ENCODE measurements at places on chromosomes 11 and 22.

DNA sequence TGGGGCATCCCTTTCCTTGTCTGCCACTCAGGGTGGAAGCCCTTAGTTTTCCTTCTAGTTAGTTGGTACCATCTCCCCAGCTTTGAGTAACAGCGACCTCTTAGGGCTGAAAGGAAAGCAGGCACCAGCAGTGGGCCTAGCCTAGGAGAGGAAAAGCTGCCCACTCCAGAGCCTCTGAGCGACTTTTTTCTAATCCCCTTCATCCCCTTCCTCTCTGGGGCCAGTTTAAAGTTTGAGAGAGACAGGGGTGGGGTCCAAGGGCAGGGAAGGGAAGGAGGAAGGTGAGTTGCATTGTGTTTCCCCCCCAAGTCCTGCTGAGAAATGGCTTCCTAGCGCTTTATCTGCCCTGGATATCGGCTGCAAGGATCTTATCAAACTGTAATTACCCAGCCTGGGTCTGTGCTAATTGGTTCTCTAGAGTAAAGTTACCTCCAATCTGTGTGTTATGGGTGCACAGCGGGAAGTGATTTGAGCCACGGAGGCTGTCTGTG lies 573.9 kb upstream of the CADM1 start:
- no peak for DNase-seq

GRCh38 chr11:65549096-65549495 lies 9.1 kb downstream of the LTBP3 start:
- DNase-seq, result no peak

DNA sequence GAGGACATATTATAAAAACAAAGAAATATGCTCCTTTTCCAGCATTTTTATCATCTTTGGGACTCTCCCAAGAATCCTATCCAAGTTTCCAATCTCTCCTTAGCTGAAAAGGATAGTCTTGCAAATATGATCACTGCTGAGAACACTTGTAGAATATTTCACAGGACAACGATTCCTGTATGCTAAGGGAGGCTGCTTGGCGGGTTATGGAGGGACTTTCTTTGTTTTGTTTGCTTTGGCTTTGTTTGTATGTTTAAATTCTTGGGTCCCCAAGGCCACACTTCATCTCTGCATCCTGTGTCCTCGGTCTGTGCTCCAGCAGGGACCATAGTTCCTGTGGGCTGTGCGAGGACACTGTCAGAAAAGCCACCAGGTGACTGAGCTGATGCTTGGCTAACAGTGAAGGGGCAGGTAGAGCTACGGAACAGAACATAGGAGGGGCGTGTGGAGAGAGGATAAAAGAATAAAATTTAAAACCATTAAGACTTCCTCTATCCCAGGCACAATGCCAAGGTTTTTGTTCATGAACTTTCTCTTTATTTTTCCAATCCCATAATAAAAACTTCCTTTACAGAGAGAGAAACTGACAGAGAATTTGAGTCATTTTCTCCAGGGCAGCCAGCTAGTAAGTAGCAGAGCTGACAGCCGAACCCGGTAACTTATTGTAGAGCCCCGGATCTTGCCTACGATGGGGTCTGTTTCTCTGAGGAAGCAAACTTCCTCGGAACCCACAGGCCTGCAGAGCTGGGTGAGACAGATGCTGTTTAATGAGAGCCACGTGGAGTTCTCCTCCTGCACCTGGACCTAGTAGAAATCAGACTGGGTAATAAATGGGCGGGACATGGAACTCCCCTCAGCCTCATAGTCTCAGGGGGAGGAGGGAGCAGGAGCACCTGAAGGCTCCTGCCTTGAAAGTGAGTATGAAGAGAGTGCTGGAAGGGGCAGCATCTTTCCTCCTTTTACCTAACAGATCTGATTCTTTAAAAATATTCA lies at the start of gene IZUMO1R:
Gene IZUMO1R, plus strand, starts transcription at position 615 of the 993 bp plus-strand sequence. CDS start 1,057 bp downstream, outside the sequence.
- no peak for DNase-seq

- no peak for DNase-seq
These were observed 357.5 kb downstream of the TENM4 start for GRCh38 chr11:79083352-79083751.

- DNase-seq, result no peak
These were observed 81.9 kb downstream of the UVRAG start for GRCh38 chr11:75896843-75897419.

DNA sequence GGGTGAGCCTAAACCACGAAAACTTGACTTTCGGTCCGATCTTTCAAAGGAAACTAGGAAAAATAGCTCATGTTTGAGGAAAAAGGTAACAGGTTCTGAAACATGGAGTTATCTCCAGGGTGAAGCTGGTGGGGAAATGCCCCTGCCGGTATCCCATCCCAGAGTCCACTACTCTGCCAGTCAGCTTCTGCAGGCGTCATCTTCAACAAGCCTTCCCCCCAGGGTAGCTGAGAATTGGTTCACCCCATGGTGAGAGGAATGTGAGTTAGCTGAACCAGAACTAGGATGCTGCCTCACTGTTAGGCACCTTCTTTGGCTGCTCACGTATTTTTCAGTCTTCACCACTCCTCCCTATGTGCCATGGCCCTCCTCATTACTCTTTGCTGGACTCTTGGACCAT lies 1.1 kb downstream of the GVQW3 start:
- no peak for DNase-seq

DNA sequence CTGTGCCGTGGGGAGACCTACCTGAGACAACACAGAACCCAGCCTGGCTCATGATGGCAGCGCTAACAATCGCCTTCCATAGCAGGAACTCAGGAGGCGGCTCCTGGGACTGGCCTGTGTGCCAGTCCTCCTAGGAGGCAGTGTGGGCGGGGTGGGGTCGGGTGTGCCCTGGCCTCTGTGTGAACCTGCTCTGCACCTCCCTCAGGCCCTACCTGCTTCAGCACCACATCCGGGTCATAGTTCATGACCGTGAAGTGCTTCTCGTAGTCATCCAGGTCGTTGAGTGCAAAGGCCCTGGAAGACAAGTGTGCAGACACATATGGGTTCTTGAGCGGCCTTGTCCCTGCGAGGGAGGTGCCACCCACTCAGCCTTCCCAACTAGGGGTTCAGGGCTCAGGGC lies 15.3 kb downstream of the TTLL12 start:
- no peak for DNase-seq

- no peak for DNase-seq
These were observed 317.4 kb downstream of the C11orf87 start for GRCh38 chr11:109739379-109739778.

GRCh38 chr11:121688055-121688491 lies 235.3 kb upstream of the SORL1-AS1 start:
- DNase-seq, result peak; percentile 66

- DNase-seq, result peak; percentile 80
These were observed 1.0 kb upstream of the LRFN4 start for GRCh38 chr11:66855574-66856495.

DNA sequence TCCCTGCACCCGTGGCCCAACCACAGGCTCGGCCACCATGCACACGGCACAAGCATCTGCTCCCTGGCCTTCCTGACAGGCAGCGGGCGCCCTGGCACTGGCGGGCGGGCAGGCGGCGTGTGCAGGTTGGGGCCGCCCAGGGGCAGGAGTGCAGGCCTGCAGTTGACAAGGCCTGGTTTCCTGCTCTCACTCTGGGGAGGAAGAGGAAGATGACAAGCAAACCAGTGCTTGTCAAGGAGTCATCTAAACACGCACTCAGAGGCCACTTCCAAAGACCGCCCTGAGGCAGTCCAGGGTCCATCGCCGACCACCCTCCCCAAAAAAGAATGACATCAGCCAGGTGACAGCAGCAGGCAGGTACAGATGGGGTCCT lies 65.3 kb upstream of the LINC01488 start:
- DNase-seq, result no peak

DNA sequence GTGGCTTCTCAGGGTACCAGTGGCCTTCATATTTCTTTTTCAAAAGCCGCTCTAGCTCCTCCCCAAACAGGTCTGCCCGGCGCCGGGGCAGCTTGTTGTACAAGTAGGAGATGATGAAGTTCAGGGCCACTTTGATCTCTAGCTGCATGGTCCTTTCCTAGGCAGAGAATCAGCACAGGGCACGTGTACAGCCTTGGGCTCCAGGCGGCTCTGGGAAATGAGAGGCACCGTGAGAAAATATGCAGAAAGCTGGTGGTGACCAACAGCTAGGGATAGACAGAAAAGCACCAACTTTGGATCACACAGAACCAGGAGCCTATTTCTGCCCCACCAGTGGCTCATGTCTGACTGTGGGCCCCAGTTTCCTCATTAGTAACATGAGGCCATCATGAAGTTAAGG lies 9.4 kb downstream of the TOB2 start:
- no peak for DNase-seq

GRCh38 chr22:17514084-17514483 lies 49.2 kb upstream of the SLC25A18 start:
- no peak for DNase-seq

DNA sequence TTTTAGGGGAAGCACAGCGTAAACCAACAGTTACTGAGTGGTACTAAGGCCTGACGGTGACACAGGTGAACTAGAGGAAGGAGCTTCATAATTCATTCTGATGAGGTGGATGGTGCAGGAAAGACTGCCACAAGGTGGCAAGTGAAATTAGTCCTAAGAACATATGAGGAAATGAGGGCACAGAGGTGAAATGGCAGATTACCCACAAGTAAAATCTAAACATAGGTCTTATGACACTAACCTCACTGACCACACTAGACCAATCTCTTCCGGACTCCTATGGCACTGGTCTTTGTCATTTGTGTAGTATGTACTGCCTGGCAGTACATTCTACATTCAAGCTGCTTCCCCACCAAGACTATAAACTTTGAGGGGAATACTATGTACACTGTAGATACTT lies 20.2 kb downstream of the GAB2 start:
- no peak for DNase-seq

DNA sequence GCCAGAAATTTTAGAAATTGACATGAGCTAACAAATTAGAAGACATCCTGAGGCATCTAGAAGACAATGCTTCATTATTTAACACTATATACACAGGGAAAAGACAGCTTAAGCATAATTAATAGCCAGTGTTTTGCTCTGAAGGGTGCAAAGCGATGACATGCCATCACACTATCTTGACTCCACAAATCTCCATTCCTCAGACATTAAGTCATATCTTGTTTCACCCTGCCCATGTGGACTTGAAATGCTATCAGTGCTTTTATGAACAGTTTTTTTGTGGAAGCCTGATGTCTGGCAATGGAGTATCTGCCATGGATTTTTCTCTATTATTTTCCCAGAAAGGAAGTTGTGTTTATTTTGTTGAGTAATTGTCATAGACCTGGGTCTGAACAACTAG lies 2.3 kb downstream of the CARD18 start:
- no peak for DNase-seq

DNA sequence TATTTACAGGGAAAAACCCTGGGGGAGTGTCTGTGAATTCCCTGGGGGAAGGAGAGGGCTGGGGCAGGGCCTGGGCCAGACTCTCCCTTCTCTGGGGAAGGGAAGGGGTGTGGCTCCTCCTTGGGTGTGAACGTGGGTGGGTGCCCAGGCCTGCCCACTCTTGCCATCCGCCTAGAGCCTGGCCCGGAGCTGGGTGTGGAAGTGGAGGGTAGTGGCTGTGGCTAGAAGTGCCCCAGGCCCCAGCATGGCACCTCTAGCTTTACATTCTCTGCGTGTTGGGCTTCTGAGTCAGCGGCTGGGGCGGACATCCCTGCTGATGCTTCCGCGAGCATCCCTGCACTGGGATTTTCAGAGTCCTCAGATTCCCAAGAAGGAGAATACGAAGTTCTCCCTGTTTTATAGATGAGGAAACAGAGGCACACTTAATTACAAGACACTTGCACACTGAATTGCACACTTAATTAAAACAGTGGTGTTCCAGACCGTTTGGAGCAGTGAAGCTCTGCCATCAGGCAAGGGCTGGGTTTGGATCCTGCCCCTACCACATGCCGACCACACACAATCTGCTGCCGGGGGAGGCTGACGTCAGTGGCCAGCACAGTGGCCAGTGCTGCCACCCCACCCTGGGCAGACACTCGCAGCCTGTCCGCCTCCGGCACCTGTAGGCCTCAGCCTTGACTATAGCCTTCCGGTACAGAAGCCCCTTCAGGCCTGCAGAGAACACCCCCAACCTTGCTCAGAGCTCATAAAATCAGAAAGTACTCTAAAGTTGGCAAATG lies 7.6 kb downstream of the BAD start:
- no peak for DNase-seq

DNA sequence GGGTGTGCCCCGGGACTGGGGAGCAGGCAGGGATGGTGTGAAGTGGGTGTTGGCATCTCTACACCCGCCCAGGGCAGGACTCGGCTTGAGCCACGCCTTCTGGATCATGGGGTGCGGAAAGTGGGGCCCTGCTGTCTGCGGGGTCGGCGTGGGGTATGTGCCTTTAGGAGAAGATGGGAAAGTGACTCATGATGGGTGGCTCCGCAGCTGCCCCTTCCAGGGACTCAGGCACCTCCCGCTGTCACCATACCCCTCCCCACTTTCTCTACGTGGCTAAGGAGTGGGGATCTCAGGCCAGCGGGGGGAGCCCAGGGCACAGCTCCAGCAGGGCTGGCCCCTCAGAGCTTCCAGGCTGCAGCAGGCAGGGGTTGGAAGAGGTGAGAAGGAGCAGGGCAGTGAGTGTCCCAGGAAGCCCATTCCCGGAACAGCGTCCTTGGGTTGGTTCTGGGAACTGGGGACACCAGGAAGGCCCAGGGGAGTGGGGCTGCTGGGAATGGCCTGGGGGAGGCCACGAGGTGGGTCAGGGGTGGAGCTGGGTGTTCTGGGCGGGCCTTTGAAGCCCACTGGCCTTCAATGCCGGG lies 102.9 kb upstream of the FGF3 start:
- DNase-seq, result no peak

- no peak for DNase-seq
These were observed 18.8 kb upstream of the PRSS23 start for GRCh38 chr11:86781546-86781945.

- DNase-seq, result no peak
These were observed 441.6 kb downstream of the DYNC2H1 start for GRCh38 chr11:103550811-103551210.

DNA sequence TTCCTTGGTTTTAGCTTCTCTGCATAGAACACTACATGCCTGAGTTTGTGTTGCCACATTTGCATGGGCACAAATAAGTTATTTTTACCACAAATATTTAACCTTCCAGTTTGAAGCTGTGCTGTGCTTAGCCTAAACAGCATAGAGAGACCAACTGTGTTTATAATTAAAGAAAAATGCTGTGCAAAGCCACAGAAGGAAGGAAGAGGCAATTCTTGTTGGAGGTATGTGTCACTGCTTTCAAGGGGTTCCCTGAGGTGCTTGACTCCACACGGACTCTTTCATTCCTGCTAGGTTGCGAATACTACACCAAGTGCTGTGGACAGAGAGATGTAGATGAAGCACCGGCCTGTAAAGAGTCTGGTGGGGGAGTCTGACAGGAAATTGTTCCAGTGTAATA lies 47.6 kb upstream of the OLFML1 start:
- no peak for DNase-seq

DNA sequence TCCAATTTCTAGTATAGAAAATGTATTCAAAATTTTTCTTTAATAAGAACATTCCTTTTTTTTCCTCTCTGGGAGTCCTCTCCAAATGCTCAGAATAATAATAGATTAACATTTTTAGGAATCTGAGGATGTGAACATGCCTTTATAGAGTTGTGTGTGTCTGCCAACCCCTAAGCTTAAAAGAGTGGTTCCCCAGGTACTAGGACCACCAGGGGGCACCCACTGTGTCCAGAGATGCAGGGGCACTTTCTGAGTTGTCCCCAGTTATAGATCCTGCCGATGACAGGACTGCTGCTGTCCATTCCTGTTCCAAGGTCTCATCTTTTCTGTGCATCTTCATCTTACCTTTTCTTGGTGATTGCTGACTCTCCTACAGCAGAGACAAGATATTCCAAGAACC lies 27.0 kb upstream of the MICAL2 start:
- no peak for DNase-seq

- DNase-seq, result no peak
These were observed 153.9 kb upstream of the MPPED2 start for GRCh38 chr11:30740091-30740490.

GRCh38 chr22:47765757-47766156 lies 1003.3 kb downstream of the TBC1D22A start:
- no peak for DNase-seq

GRCh38 chr11:39442177-39442576 lies 2017.3 kb downstream of the LRRC4C start:
- DNase-seq, result no peak
